Endothelial cell of coronary artery (primary cell): ENCODE measurements at places on chromosomes 1 and 21. TPM values are rescaled to one million over a fixed set of nuclear protein-coding genes. Genes with fewer than 3 reads are reported as not detected.

ZNF697 gene
- total RNA-seq = 19.3 and 19.7 TPM in 2 replicates

OSCP1 gene
- total RNA-seq = 6.5 and 6.7 TPM in 2 replicates

CD48 gene
- total RNA-seq = not detected in 2 replicates

RPE65 gene
- not detected in 2 replicates for total RNA-seq

PRAMEF2 gene
- total RNA-seq = not detected in 2 replicates

MIGA1 gene
- 8.3 and 12.9 TPM in 2 replicates for total RNA-seq
